ENCODE measurements at places on chromosomes 16 and 17. TPM values are rescaled to one million over a fixed set of nuclear protein-coding genes. Genes with fewer than 3 reads are reported as not detected.

GRCh38 chr16:83887080-83887479, 11.8 kb upstream of the MLYCD start:
- no peak overlapping the region for H3K27ac ChIP-seq
- no peak for DNase-seq
- H3K27me3 ChIP-seq: peaks cover 23% of the 10 kb centered on the region
- peaks cover 5% of the 10 kb centered on the region for H3K4me1 ChIP-seq
- H3K36me3 ChIP-seq: no peaks in the 10 kb centered on the region

DNA sequence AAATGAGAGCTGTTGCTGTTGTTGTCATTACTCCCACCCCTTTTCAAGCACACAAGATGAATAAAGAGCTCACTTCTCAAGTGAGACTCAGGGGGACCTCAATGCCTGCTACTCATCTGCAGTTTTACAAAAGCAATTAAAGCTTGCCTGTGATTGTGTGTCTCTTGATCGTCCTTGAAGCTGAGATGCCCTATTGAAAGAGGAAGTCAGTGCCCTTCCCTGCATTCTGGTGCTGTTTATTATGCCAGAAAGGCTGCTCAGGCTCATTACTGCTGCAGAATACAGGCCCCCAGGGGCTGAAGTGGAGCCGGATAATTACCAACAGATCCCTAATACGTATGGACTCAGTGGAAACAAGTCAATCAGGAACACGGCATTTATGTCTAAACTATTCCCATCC, 147.2 kb downstream of the HS3ST2 start:
- H3K27ac ChIP-seq: no peak overlapping the region
- H3K4me3 ChIP-seq: no peak overlapping the region
- no peaks in the 10 kb centered on the region for H3K4me1 ChIP-seq
- H3K36me3 ChIP-seq: no peaks in the 10 kb centered on the region

DNA sequence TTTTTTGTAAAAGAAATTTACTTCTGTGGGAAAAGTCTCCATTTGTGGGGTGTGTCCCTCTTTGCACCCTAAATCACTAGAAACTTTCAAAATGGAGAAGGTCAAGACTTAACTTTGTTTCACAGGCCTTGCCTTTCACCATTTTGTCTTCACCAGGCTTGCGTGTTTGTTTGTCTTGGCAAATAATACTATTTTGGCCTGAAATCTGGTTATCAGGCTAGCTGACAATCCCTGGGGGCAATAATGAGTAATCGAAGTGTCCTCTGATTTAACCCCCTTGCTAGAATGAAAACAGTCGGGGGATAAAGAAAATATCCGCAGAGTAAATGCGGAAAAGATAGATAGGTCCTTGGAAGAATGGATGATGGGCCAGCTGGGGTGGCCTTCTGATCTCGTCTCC, 34.5 kb downstream of the SLC39A11 start:
- no peak for DNase-seq
- H3K27me3 ChIP-seq: no peaks in the 10 kb centered on the region
- H3K27ac ChIP-seq: no peak overlapping the region
- H3K4me1 ChIP-seq: no peaks in the 10 kb centered on the region

GRCh38 chr17:72426948-72427760, 306.3 kb downstream of the SOX9 start:
- H3K4me3 ChIP-seq: no peak overlapping the region
- H3K4me1 ChIP-seq: no peaks in the 10 kb centered on the region
- H3K27me3 ChIP-seq: peaks cover 10% of the 10 kb centered on the region
- H3K27ac ChIP-seq: no peak overlapping the region

GRCh38 chr16:90053902-90054500, 23.1 kb downstream of the PRDM7 start:
- DNase-seq: no peak
- no peak overlapping the region for H3K27ac ChIP-seq
- no peaks in the 10 kb centered on the region for H3K36me3 ChIP-seq
- no peaks in the 10 kb centered on the region for H3K27me3 ChIP-seq
- no peak overlapping the region for H3K4me3 ChIP-seq

DNA sequence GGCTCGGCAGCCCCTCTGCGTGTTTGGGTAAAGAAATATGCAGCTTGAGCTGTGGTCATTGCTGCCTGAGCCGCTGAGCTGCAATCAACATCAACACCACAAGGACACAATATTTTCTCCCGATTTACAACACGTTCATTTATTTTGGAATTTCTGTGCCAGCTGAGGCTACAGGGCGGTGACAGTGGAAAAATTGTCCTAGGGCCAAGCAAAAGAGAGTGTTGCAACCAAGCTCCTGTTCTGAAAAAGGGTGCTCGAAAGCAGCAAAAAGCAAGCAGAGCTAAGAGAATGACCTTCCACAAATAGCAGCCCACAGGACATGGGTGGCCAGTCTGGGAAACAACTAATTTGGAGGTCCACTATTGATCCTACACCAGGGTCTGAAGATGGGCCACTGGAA, 35.4 kb upstream of the NOG start:
- no peak for DNase-seq
- no peak overlapping the region for H3K4me3 ChIP-seq
- H3K4me1 ChIP-seq: no peaks in the 10 kb centered on the region

DNA sequence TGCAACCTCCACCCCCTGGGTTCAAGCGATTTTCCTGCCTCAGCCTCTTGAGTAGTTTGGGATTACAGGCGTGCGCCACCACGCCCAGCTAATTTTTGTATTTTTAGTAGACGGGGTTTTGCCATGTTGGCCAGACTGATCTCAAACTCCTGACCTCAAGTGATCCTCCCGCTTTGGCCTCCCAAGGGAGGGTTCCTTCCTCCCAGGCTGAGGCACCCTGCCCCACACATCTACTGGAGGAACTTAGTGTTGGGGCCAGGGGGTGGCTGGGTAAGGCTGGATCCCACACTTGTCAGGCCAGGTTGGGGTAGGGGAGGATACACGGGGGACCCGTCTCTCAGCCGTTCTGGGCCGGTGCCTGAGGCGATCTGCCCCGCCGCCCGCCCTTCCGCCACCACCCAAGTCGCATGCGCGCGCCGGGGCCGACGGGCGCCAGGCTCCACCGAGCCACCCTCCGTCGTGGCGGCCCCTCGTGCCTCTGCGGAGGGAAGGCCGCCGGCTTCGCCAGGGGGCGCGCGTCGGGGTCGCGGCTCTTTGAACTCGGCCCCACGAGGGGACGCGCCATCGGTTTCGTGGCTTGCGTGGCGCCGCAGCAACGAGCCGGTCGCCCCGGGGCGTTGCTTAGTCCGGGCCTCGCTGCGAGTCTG, 15.9 kb downstream of the GRB7 start:
- H3K36me3 ChIP-seq: no peaks in the 10 kb centered on the region
- no peaks in the 10 kb centered on the region for H3K27me3 ChIP-seq
- H3K27ac ChIP-seq: peak overlapping the region; percentile 64
- peaks cover 43% of the 10 kb centered on the region for H3K4me1 ChIP-seq

DNA sequence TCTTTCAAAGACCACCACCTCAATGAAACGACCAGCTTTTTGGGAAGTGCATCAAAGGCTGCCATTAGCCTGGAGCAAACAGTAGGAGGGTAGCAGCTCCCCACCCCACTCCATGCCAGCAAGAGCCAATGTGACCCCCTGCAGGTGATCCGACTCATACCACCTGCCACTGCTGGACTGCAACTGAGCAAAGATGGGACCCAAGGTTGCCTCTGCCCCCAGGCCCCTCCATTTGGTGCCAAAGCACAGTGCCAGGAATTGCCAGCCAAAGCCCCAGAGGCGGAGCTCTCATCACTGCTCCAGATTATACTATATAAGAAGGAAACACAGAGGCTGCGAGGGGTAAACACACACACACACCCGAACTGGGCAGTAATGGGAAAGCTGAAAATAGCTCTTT, 8.3 kb downstream of the PITPNM3 start:
- H3K4me3 ChIP-seq: no peak overlapping the region
- no peaks in the 10 kb centered on the region for H3K27me3 ChIP-seq
- H3K27ac ChIP-seq: no peak overlapping the region
- DNase-seq: no peak

GRCh38 chr16:72198021-72198711, 26.2 kb upstream of the PMFBP1 start:
- H3K4me1 ChIP-seq: no peaks in the 10 kb centered on the region
- no peak overlapping the region for H3K27ac ChIP-seq
- H3K36me3 ChIP-seq: no peaks in the 10 kb centered on the region
- H3K4me3 ChIP-seq: no peak overlapping the region

DNA sequence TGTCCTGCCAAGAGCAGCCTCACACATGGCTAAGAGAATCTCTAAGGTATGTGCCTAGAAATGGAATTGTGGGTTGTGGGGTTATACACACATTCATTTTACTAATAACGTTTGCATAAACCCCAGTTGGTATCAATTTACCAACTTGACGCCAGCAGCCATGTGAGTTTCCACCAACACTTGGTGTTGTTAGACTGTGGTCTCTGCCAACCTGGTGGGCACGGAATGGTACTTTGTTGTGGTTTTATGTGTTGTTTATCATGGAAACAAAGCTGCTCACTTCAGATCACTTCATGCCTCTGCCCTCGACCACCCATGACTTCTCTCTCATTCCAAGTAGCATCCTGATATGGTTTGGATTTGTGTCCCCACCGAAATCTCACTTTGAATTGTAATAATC, 152.0 kb upstream of the CDC42EP4 start:
- no peak overlapping the region for H3K27ac ChIP-seq
- DNase-seq: no peak
- no peak overlapping the region for H3K4me3 ChIP-seq
- H3K4me1 ChIP-seq: no peaks in the 10 kb centered on the region

- H3K27ac ChIP-seq: no peak overlapping the region
- no peak overlapping the region for H3K4me3 ChIP-seq
- H3K36me3 ChIP-seq: peaks cover 82% of the 10 kb centered on the region
- no peaks in the 10 kb centered on the region for H3K4me1 ChIP-seq
- no peaks in the 10 kb centered on the region for H3K27me3 ChIP-seq
Observed at GRCh38 chr16:57165938-57166337, 19.9 kb downstream of the PSME3IP1 start.

GRCh38 chr17:32964541-32964940, 27.1 kb upstream of the SPACA3 start:
- no peak for DNase-seq
- H3K4me1 ChIP-seq: peaks cover 42% of the 10 kb centered on the region
- H3K4me3 ChIP-seq: no peak overlapping the region
- no peak overlapping the region for H3K27ac ChIP-seq

- DNase-seq: peak; percentile 77
- peaks cover 24% of the 10 kb centered on the region for H3K4me1 ChIP-seq
- H3K27me3 ChIP-seq: peaks cover 19% of the 10 kb centered on the region
- no peak within 1 kb of the TSS for H3K27ac ChIP-seq
Observed at GRCh38 chr17:50274142-50274896, at the start of gene TMEM92. TMEM92 (plus strand) TSS chr17:50274466; CDS start chr17:50274502, 36 bp downstream.

- H3K27me3 ChIP-seq: no peaks in the 10 kb centered on the region
- H3K4me1 ChIP-seq: no peaks in the 10 kb centered on the region
- H3K27ac ChIP-seq: no peak overlapping the region
- no peak for DNase-seq
- no peak overlapping the region for H3K4me3 ChIP-seq
Observed at GRCh38 chr17:16354585-16354984, 1.3 kb upstream of the CENPV start.

GRCh38 chr17:74259667-74260524, 14.1 kb upstream of the DNAI2 start:
- no peaks in the 10 kb centered on the region for H3K36me3 ChIP-seq
- no peak for DNase-seq

- no peak for DNase-seq
- H3K27ac ChIP-seq: no peak overlapping the region
- H3K4me3 ChIP-seq: no peak overlapping the region
- no peaks in the 10 kb centered on the region for H3K27me3 ChIP-seq
Observed at GRCh38 chr16:90033387-90033786, 14.1 kb upstream of the DBNDD1 start.

DNA sequence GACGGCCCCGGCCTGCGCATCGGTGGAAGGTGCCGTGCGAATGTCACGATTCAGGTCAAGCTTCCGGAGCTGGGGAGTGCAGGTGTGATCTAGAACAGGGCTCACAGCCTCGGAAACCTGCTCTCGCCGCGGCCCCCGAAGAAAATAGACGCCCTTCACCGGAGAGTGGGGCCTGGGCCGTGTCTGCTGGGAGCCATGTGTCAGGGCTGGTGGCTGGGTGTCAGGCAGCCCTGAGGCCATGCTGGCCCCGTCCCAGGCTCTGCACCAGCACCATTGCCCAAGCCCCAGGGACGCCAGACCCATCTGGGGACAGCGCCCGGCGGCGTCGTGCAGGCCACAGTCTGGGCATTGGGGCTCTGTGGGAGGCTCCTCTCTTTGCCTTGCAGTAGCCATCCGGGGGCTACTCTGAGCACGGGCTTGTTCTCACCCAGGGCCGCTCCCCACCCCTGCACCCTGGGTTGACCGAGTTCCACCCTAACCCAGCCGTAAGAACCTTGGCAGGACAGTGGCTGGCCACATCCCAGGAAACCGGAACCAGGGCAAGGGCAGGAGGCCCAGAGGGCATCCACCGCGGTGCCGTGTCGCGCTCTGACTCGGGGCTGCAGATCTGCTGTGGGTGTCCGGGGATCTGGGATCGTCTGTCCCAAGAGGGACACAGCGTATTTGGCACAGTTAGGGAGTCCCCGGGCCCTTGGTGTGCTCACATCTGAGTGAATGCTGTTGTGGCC, 5.3 kb upstream of the NUDT16L1 start:
- H3K27me3 ChIP-seq: no peaks in the 10 kb centered on the region
- no peak for DNase-seq
- H3K4me3 ChIP-seq: no peak overlapping the region
- no peak overlapping the region for H3K27ac ChIP-seq

- H3K27me3 ChIP-seq: no peaks in the 10 kb centered on the region
- peak; percentile 34 for DNase-seq
- H3K4me3 ChIP-seq: no peak overlapping the region
- no peaks in the 10 kb centered on the region for H3K4me1 ChIP-seq
- peaks cover 19% of the 10 kb centered on the region for H3K36me3 ChIP-seq
- no peak overlapping the region for H3K27ac ChIP-seq
Observed at GRCh38 chr17:37081287-37081686, 132.5 kb downstream of the AATF start.

Gene SGCA
- total RNA-seq: not detected

Gene KCNH6
- not detected for total RNA-seq

Gene GCSH
- 89.7 TPM for total RNA-seq

Gene CYGB
- total RNA-seq: 0.13 TPM

Gene SHBG
- not detected for total RNA-seq

Gene SOCS1
- total RNA-seq: 7.1 TPM

All from K562 (cell line).